HT-29 (cell line): ENCODE measurements at places on chromosomes 4 and X.

DNA sequence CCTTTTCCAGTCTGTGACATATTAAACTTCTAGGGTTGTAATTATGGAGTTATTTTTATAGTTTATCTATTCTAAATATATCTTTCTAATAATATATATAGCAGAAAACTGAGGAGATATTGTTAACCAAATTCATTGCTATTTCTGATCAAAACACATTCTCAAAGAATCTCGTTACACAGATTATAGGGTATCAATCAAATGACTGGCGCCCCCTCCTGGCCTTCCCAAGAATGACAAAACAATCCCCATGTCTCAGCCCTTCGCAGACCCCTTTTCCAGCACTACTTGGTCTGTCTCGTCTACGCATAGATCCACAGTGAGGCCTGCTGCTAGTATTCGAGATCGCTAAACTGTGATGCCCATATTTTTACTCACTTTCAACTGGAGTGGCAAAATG is 209.3 kb downstream of the GPC3 start:
- DNase-seq = peak; percentile 49

DNA sequence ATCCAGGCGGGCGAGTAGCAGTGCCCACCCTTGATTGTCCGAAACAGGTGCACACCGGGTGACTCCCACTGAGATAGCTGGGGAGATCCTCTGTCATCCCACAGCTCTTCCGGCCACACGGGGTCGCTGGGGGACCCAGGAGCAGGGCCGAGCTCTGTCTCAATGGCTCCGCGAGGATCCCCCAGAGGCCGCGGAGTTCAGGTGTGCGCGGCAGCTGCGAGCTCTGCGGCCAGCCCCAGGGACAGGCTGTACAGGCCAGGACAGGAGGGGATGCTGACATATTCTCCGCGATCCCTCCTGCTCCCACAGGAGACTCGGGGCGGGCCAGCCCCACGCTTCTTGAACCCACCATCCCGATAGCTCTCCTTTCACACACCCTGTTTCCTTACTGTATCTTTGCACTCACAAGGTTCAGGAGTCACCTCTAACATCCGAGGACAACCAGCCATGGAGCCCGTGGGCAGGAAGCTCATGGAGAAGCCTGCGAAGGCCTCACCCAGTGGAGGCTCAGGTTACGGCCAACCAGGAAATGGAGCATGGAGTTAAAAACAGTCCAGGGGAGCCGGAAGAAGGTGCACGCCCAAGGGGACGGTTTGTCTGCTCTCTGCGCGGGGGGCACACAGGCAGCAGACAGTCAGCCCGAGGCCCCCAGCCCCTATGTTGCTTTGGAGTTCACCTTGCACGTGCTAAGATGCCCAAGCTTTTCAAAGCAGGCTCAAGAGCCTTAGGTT is 77.9 kb upstream of the AMELX start:
- no peak for DNase-seq

- DNase-seq = no peak
Measured at GRCh38 chrX:133474574-133474973, 59.3 kb upstream of the GPC4 start.

DNA sequence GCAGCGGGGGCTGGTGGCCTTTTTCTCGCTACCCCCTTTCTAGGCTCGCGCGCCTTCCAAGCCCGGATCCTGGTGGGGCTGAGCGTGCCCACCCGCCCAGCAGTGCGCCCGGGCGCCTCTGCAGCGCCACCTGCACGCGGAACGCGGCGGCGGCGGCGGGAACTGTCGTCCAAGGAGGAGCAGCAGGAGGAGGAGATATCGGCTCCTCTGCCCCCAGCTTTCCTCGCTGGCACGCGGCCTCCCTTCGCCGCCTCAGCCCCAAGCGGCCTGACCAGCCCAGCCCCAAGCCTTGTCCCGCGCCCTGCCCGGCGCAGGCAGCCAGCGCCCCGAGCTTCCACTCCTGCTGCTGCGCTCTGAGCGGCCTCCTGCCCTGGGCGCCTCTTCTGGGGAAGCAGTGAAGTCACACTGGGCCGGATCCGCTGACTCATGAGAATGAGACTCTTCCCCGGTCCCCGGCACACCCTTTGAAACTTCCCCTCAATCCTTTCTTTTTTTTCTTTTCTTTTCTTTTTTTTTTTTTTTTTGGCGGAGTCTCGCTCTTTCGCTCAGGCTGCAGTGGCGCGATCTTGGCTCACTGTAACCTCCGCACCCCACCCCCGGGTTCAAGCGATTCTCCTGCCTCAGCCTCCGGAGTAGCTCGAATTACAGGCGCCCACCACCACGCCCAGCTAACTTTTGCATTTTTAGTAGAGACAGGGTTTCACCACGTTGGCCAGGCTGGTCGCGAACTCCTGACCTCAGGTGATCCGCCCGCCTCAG is 10.6 kb upstream of the ELF4 start:
- peak; percentile 72 for DNase-seq

DNA sequence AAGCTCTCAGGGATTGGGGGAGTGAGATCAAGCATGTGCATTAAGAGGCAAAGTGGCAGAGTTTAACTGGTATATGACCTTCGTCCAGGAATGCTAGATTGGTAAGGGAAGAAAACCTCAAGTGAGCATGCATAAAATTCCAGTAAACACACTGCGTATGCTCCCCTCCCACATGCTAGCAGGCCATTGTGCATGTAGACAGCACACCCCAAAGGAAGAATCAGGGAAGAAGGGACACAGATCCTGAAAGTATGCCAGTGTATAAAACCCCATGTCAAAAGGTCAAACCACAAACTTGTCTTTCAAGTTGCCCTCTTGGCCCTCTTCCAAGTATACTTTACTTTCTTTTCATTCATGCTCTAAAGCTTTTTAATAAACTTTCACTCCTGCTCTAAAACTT is 405.2 kb upstream of the CNKSR2 start:
- peak; percentile 83 for DNase-seq

DNA sequence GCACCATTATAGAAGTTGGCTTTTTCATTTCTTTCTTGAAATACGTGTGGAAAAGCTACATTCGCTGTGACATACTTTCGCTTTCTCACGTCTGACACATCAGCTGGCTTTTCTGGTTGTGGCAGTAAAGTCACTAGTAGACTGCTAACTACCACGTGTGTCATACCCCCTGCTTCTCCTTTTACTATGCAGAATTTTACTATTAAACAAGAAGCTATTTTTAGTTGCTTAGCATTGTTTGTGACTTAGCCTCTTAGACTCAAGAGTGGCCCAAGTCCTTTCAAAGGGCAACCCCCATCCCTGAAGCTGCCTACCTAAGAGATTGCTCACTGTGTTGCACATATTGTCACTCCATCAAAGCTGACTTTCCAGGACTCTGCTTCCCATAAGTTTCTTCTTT is 2.1 kb upstream of the IL2 start:
- peak; percentile 19 for DNase-seq

DNA sequence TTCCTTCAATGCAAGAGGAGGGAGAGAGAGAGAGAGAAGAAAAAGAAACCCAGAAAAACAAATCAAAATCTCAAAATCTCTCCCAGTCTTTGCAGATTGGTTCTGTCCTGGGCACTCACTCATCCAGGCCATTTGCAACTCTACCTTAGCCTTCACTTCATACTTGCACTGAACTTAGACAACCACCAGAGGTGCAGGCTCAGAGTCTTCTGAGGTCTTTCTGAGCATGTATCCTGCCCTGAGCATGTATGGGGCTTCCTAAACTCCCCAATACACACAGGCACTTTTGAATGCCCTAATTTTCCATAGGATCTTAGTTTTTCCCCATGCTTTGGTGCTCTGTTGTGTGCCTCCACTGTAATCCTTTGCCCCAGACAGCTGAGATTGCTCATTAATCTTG is 2.9 kb downstream of the CFI start:
- no peak for DNase-seq

DNA sequence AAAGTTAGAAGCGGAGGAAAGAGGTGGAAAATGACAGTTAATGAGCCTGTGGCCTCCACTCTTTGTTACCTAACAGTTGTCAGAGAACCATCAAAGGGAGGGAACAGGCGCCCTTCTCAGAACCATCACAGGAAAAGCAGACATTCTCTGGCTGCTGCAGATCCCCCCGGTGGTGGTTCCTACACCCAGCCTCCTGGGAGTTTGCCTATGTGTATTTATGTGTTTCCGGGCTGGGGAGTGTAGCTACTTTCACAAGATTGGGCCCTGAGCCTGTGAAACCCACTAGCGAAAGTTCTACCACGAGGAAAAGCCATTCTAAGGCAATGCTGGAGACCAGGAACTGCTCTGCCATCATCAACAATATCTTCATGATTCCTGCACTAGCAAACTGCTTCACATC is 52.7 kb upstream of the BCOR start:
- DNase-seq = no peak

- DNase-seq = peak; percentile 13
Measured at GRCh38 chr4:156293657-156294297, 340.1 kb upstream of the CTSO start.

GRCh38 chr4:150799207-150799606 is 215.9 kb downstream of the LRBA start:
- DNase-seq = no peak

GRCh38 chr4:48375651-48376304 is 34.4 kb downstream of the SLAIN2 start:
- DNase-seq = peak; percentile 73

- DNase-seq = peak; percentile 88
Measured at GRCh38 chrX:153934762-153935325, at the start of gene NAA10. Gene NAA10, minus strand, starts transcription at chrX:153935037. Its CDS starts 133 bp downstream, at chrX:153934904.

DNA sequence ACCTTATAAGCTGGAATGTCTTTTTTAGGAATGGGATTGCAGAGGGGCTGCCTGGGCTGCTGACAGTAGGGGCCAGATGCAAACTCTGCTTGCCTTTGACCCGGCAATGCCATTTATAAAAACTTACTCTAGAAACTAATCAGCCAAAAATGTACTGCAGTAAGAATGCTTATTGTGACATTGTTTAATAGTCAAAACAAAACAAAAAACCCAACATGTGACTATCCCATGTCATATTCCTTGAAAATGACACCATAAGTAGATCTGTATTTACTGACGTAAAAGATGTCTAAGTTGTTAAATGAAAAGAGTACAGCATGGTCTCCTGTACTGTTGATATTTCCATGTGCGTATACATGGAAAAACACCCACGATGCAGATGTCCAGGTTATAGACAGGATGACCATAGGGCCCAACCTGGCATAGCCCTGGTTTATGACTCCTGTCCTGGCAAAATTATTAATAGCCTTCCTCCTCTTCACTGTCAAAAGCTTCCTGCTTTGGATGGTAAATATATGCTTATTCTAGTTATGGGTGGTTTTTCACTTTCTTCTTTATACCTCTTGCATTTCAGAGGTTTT is 138.9 kb downstream of the PTTG2 start:
- no peak for DNase-seq

- no peak for DNase-seq
Measured at GRCh38 chr4:6555519-6555918, 19.5 kb upstream of the MAN2B2 start.

DNA sequence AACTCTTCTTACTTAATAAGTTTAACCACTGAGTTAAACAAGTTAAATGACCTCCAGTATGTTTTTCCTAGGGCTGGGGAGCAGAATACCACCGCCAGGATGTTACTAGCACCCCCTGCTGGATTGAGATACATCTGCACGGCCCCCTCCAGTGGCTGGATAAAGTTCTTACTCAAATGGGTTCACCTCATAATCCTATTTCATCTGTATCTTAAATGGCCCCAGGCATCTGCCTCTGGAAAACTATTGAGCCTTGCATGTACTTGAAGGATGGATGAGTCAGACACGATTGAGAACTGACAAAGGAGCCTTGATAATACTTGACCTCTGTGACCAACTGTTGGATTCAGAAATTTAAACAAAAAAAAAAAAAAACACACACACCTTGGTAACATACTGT is 61.5 kb upstream of the MMAA start:
- DNase-seq = peak; percentile 64

- no peak for DNase-seq
Measured at GRCh38 chr4:120454788-120455187, 388.1 kb upstream of the MAD2L1 start.

GRCh38 chrX:3445806-3446490 is 99.5 kb upstream of the MXRA5 start:
- no peak for DNase-seq

GRCh38 chr4:163701916-163702315 is 207.4 kb downstream of the TMA16 start:
- no peak for DNase-seq

GRCh38 chr4:176981074-176981473 is 188.4 kb upstream of the VEGFC start:
- DNase-seq = no peak
